Activated CD4-positive, CD25-positive, alpha-beta regulatory T cell treated with anti-CD3 and anti-CD28 coated beads, Interleukin-2, amount 50 U/mL, for 16 hours (primary cell): ENCODE measurements at places on chromosomes 3 and 15.

DNA sequence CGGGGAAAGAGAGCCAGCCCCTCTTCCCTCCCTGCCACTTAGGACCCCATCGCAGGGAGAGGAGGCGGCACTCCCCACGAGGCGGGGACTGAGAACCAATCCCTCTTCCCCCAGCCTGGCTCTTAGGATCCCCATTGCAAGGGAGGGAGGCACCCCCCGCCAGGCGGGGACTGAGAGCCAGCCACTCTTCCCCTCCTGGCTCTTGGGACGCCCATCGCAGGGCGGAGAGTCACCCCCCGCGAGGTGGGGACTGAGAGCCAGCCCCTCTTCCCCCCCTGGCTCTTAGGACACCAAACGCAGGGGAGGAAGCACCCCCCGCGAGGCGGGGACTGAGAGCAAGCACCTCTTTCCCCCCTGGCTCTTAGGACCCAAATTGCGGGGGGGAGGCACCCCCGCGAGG lies 34.2 kb upstream of the SSUH2 start:
- no peak for DNase-seq

GRCh38 chr3:3573341-3573740 lies 225.9 kb upstream of the LRRN1 start:
- no peak for DNase-seq

DNA sequence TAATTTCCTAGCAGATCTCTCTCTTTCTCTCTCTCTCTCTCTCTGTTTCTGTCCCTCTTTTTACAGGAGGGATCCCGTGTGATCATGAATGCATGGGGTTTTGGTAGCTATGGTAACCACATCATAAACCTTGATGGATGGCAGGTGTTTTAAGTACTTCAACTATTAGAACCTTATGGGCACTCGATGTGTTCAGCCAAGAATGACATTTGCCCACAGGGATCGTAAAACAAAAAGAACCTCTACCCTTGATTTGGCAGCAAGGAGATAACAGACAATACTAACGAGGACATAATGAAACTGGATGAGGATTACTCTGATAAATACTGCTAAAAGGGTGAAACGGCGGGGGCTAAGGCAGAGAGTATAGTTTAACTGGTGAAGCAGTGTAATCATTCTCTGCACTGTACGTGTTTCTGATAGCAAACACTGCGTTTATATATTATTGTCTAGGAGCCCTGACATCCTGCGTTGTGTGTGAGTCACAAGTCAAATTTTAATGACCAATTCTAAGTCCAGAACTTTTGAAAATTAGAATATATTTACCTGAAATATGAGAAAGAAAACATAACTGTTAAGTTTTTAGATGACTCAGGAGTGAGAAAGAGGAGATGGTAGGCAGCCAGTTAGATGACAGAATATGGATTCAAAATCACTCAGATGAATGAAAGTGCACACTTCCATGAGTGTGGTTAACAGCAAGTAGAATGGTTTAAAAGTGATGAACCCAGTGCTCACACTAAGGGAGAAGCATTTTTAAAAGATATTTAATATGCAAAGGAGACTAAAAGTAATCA lies 80.3 kb downstream of the OTOL1 start:
- no peak for DNase-seq

- DNase-seq: no peak
These were observed 444.9 kb upstream of the THBS1 start for GRCh38 chr15:39135989-39136388.

GRCh38 chr3:16508243-16508578 lies 5.3 kb downstream of the RFTN1 start:
- DNase-seq: no peak

DNA sequence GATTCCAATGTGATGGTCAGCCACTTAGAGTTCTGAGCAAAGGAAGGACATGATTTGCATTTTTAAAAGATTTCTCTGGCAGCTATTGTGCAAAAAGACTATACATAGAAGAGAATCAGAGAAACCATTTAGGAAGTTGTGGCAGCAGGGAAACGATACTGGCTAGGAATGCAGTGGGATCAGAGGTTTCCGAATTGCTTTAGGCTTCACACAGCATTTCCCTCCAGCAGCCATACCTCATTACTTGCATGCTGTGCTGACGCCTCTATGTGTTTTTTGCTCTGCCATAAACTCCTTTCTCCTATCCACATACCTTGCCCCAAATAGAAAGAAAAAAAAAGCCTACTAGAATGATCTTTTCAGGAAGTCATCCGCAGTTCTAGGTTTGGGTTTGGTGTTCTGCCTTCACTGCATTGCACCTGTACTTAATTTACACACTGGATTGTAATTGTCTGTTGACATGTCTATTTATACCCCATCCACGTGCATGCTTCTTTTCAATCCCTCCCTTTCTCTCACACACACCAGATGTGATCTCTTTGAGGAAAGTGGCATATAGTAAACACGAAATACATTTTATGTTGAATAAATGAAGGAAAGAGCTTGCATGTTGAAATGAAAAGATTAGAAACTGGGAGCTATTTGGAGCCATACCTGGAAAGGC lies 860.3 kb upstream of the SEMA6D start:
- no peak for DNase-seq

GRCh38 chr15:74369756-74370155 lies 2.3 kb upstream of the CYP11A1 start:
- no peak for DNase-seq

- no peak for DNase-seq
These were observed 289.6 kb upstream of the C2CD4B start for GRCh38 chr15:62454567-62455172.

GRCh38 chr15:70243686-70244540 lies 146.2 kb upstream of the TLE3 start:
- no peak for DNase-seq
